Cardiac septum (tissue), 1 donor: ENCODE measurements at places on chromosomes 6 and 20. TPM values are rescaled to one million over a fixed set of nuclear protein-coding genes. Genes with fewer than 3 reads are reported as not detected.

DNA sequence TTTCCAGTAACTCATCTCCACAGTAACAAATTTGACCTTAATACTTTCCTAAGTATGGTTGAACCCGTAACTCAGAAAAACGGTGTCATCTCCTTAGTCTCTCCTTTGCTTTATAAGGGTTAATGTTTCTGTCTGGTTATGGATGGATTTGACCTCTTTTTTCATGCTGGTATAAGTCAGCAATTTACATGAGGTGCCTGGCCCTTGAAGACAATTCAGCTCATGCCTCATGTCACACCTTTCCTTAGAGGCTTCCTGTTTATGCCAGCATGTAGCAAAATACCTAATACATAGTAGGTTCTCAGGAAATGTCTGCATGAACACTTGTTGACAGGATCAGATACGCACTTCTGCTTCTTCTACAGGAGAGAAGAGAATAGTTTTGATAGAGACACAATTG is 37.7 kb upstream of the C20orf144 start:
- DNase-seq = no peak

- DNase-seq = no peak
Observed at GRCh38 chr6:29845405-29846006, 17.9 kb downstream of the HLA-G start.

- DNase-seq = no peak
Observed at GRCh38 chr6:52931351-52931750, 21.9 kb upstream of the GSTA3 start.

EGFL8 gene
- total RNA-seq = 5.1 TPM

TNF gene
- total RNA-seq = 0.38 TPM

- no peak for DNase-seq
Observed at GRCh38 chr20:32285621-32286371, 8.3 kb downstream of the KIF3B start.

- DNase-seq = no peak
Observed at GRCh38 chr6:130183271-130184222, 39.2 kb downstream of the SAMD3 start.
